Activated CD8-positive, alpha-beta memory T cell treated with anti-CD3 and anti-CD28 coated beads for 1 hour (primary cell): ENCODE measurements at places on chromosomes 3 and 15.

DNA sequence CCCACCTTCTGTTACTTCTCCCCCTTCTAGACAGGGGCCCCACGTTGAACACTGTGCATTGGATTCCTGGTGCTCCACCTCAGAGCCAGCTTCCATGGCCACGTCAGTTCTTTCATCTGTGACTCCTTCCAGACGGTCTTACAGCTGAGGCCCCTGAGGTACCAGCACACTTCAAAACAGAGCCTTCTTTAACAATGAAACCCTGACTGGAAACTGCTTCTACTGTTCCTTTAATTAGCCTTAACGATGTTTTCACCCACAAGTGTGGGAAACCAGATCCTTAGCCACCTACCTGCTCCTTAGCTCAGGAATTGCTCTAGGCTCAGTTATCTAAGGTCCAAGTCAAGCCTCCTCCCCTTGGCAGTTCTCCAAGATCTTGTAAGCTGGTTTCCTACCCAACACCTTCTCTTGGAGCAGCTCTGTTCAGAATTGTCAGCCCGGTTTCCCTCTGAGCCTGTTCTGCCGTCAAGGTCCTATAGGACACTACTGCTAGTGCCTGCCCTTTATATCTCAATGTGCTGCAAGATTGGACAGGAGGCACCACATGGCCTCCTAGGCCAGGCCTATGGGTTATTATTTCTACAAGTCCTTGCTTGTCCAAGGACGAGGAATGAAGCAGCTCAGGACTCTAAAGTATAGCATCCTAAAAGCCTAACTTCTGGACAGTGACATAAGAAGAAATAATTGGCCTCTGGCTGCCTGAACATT, 80.7 kb downstream of the FMN1 start:
- no peak for DNase-seq

DNA sequence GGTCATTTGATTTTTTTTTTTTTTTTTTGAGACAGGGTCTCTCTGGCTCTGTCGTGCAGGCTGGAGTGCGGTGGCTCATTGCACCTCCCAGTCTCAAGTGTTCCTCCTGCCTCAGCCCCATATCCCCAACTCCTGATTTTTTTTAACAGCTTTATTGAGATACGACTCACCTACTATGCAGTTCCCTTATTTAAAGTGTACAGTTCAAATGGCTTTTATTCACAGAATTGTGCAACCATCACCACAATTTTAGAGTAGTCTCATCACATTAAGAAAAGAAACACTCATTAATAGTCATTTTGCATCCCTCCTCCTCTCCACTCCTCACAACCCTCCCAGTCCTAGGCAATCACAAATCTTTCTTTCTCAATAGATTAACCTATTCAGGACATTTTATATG, 1.9 kb upstream of the TRA2B start:
- no peak for DNase-seq

- DNase-seq, result peak; percentile 19
Measured at GRCh38 chr15:39629371-39629770, 48.5 kb downstream of the THBS1 start.

GRCh38 chr15:66294157-66294931, 976 bp downstream of the DIS3L start:
- no peak for DNase-seq

GRCh38 chr15:78051596-78051995, 25.9 kb downstream of the TBC1D2B start:
- DNase-seq, result no peak

DNA sequence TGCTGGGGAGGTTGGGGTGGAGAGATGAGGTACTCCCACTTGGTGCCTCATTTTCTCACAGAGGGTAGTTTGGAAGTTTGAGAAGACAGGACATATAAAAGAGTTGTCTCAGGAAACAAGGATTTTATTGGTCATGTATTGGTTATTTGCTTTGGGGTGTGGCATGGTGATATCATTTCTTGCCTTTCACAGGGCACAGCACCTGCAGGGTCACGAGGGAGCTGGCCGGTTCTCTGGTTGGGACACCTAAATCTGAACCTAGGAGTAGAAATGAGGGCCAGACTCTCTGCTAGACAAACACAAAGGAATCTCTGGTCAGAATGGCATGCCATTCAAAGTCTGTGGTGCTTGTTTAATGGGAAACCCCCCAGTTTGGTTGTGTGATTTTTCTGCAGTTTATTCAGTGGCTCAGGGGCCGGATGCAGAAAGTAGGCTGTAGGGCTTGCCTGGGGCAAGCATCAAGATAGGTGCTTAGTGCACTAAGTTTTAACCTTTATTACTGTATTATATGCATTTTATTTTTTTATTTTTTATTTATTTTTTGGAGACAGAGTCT, 237.7 kb upstream of the EIF1B start:
- DNase-seq, result no peak

DNA sequence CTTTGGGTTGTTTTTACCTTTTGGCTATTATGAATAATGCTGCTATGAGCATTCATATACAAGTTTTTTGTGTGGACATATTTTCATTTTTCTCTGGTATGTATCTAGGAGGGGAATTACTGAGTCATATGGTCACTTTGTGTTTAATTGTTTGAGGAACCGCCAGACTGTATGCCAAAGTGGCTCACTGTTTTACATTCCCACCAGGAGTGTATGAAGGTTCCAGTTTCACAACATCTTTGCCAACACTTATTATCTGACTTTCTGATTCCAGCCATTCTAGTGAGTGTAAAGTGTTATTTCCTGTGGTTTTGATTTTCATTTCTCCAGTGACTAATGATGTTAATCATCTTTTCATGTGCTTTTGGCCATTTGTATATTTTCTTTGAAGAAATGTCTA, 51.8 kb downstream of the CMTM7 start:
- no peak for DNase-seq

GRCh38 chr15:29456255-29456654, 186.6 kb upstream of the NSMCE3 start:
- no peak for DNase-seq

DNA sequence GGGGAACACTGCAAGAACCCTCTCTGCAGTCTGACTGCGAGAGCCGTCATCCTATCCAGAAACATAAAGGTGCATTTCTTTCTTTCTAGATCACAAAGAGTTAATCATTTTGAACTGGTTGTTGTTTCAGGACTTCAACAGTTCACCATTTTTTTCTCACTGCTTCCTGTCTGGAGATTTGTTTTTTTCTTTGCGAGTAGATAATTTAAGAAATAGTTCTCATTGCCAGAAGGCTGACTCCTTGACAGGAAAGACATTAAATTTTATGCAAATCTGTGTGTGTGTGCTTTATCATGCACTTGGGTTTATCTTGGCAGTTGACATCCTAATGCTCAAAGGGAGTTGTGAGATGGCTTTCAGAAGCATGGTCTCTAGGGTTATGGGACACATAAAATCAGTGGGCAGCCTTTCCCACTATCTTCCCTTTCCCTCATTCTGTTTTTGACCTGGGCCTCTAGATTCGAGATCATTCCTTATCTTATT, 123.5 kb upstream of the TBL1XR1 start:
- DNase-seq, result no peak

DNA sequence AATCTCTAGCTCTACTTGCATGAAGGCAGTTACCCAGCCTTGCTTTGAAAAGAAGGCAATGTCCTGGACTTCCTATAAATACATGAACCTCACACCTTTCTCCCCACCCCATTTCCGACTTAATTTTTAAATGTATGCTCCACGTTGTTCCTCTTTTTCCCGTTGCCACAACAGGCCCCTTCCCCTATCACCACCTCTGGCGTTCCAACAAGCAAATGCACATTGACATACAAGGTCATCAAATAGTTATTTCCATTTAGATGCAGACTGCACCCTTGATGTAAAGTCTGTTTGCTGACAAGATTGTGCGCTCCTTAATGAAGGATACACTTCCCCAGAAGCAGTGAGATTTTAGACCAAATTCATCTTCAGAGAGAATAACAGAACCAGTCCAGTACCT, 260.7 kb upstream of the UMPS start:
- DNase-seq, result no peak

DNA sequence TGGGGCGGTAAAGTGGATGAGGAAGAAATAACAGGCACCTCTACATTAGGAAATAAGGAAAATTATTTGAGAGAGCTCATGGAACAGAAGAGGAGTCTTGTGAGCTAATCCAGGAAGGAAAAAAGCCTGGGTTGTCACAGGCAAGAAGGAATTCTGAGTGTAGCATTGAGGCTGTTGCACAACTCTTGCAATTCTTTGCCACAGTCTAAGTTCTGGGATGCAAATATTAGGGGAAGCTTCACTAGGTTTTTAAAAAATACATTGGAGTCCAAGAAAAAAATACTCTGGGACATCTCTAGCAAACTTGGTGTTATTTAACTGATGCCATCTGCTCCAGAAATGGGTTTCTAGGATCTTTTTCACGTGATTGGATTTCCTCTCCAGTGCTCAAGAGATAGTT, 122.3 kb downstream of the SPATA16 start:
- DNase-seq, result no peak

GRCh38 chr15:57323806-57324589, 52.3 kb upstream of the CGNL1 start:
- no peak for DNase-seq

DNA sequence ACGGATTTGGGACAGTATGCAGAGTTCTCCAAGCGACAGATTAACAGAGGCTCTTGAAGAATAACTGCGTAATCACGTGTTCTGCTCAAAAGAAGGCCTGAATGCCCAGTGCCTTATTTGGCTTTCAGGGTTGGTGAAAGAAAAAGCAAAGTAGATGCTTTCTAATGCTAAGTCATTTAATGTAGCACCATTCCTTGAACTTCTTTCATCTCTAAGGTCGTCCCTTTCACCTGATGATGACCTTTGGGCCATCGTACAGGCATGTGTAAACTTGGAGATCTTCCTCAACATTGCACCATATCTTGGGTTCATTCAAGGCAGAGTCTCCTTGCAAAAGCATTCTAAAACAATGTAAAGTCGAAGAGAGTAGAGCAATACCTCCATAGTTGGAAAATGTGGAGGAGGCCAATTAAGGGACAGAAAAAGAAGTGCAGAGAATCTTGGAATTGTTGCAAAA, 48.9 kb downstream of the TMEM44 start:
- DNase-seq, result no peak

DNA sequence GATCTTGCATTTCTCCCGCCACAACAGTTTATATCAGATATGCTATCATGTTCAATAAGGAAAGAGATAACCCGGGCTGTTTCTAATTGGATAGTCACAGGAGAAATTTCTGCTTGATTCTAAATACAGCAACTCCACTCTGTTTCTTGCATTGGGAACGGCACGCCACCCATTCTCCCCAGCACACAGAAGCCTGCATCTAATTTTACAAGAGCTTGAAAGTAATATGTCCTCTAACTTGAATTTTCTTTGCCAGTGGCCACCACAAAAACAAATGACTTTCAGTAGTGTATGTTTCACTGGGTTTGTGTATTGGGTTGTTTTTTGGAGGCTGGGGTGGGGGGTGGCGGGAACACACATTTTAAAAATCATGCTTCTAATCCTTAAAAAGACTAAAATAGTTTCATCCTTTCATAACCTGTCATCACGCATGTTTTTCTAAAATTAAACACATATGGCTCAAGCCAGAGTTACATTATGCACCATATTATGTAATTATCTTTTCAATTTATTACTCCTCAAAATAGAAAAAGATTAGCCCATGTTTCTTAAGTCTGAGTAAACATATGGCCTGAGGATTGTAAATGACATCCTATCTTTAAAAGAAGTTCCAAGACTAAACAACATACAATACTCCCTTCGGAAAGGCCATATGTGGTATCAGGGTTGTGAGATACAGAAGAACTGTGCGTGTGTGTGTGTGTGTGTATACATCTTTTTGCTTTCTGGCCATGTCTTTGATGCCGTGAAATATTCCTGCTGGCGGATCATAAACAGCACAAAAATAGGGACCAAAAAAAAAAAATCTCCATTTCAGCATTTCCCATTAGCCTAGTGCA, 176.3 kb downstream of the FOXP1 start:
- DNase-seq, result no peak

- DNase-seq, result no peak
Measured at GRCh38 chr3:59845386-59845785, 795.6 kb upstream of the CFAP20DC start.
